LHCN-M2 (cell line): ENCODE measurements at places on chromosomes 5 and 9. TPM values are rescaled to one million over a fixed set of nuclear protein-coding genes. Genes with fewer than 3 reads are reported as not detected.

- DNase-seq, result no peak
Measured at GRCh38 chr5:169657127-169657526, 20.1 kb downstream of the DOCK2 start.

DNA sequence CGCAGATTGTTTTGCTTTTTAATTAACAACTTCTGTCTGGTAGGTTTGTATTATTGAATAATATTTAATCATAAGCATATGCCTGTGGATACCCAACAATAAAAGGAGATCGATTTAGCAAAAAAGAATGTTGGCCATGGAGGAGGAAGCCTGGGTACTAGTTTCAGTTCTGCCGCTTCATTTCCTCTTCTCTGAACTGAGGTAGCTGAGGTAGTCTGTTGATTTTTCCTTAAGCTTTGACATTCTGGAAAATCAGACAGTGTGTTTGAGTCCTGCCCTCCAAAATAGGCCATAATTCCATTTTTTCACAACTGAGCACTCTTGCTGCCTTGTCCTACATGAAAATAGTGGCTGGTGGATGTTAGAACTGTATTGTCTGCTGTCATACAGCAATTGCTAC is 6.0 kb upstream of the GPR21 start:
- DNase-seq, result no peak

- DNase-seq, result no peak
Measured at GRCh38 chr9:85302938-85303756, 438.6 kb downstream of the AGTPBP1 start.

- no peak for DNase-seq
Measured at GRCh38 chr9:12819436-12820185, 44.8 kb downstream of the LURAP1L start.

DNA sequence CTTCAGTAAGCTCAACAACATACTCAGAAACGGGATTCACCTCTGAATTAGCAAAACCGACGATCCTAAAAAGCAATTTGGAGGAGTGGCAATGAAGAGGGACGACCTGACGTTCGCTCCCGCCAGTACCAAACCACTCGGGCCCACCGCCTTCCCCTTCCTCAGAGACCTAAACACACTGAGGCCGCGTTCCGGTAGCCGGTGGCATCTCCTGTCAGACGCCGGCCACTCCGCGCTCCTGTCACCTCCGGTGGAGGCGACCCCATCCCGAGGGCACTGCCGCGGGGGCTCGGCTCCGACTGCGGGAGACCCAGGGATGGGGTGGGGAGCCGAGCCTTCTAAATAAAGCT is 617 bp downstream of the PPP6C start:
- DNase-seq, result no peak

GRCh38 chr5:129656952-129657351 is 90.9 kb upstream of the MINAR2 start:
- no peak for DNase-seq

DNA sequence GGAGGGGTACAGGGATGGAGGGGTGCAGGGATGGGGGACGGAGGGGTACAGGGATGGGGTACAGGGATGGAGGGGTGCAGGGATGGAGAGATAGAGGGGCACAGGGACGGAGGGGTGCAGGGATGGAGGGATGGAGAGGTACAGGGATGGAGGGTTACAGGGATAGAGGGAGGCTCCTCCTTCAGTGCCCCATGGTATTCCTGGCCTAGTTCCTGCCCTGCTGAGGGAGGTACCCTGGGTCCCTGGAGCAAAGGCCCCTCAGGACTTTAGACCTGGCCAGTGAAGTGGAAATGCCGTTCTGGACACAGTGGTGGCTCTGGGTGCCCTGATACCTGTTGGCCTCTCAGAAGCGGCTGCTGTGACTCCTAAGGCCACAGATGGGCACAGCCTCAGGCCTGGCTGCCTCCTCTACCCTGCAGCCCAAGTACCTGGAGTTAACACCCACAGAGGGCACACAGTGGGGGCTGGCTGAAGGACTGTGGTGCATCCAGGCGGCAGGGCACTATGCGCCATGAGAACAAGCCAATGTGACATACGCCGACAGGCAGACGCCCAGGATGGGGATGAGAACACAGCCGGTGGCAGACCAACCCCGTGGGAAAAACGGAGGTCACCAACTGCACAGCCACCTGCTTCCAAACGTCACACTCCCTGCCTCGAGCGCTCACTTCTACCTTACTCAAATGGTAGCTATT is 8.4 kb downstream of the PTGES2 start:
- no peak for DNase-seq

The SHOC1 gene
- total RNA-seq, result 0.26 TPM in 1 of 2 replicates, not detected in the other

The SAXO1 gene
- total RNA-seq, result 0.06 TPM in 1 of 2 replicates, not detected in the other

The RGS14 gene
- 0.23 and 0.51 TPM in 2 replicates for total RNA-seq

The PCDHB14 gene
- total RNA-seq, result 4.3 and 4.9 TPM in 2 replicates
